ENCODE measurements at places on chromosomes 7 and 10. TPM values are rescaled to one million over a fixed set of nuclear protein-coding genes. Genes with fewer than 3 reads are reported as not detected.

DNA sequence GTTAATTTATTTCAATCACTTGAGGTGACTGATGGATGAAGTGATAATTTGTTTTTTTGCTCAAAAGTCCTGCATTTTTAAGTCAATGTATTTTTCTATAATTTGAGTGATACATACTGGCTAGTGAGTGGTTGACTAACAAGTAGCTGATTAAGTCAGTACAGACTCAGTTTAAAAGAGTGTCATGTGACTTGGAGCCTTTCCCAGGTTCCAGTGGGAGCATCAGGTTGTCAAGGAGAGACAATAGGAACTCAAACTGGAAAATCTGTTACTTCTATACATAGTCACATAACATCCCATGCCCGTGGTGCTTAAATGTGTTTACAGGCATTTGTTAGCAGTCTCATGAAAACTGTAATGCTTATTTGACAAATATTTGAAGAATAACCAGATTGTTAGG, 154.7 kb downstream of the ANK3 start:
- DNase-seq = no peak
- H3K4me3 ChIP-seq = no peak overlapping the region
- H3K27ac ChIP-seq = no peak overlapping the region
- H3K4me1 ChIP-seq = peaks cover 7% of the 10 kb centered on the region
- no peaks in the 10 kb centered on the region for H3K27me3 ChIP-seq
- no peaks in the 10 kb centered on the region for H3K36me3 ChIP-seq

The RARRES2 gene
- total RNA-seq = 0.19 TPM

The PPP3CB gene
- total RNA-seq = 47.0 TPM

The PTPRZ1 gene
- 154 TPM for total RNA-seq

DNA sequence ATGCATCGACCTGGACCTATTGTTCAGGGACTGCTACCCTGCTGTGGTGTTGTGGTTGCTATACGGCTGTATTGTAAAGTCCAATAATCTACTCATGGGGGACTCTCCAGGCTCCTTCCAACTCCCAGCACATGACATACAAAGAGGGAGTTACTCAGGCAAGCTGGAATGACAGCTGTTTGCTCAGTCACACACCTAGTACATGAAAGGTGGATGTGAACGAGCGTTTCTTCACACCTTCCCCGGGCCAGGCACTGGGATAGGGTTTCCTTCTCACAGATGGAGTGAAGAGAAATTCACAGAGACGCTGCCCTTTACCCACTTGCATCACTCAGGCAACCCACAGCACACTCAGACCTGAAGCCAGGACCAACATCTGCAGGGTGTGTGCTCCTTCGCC, 215.7 kb downstream of the TNS3 start:
- no peak overlapping the region for H3K4me3 ChIP-seq
- DNase-seq = no peak
- no peaks in the 10 kb centered on the region for H3K36me3 ChIP-seq

Measured in neural progenitor cell (in vitro differentiated cells).